ENCODE measurements at places on chromosomes 5 and 9.

DNA sequence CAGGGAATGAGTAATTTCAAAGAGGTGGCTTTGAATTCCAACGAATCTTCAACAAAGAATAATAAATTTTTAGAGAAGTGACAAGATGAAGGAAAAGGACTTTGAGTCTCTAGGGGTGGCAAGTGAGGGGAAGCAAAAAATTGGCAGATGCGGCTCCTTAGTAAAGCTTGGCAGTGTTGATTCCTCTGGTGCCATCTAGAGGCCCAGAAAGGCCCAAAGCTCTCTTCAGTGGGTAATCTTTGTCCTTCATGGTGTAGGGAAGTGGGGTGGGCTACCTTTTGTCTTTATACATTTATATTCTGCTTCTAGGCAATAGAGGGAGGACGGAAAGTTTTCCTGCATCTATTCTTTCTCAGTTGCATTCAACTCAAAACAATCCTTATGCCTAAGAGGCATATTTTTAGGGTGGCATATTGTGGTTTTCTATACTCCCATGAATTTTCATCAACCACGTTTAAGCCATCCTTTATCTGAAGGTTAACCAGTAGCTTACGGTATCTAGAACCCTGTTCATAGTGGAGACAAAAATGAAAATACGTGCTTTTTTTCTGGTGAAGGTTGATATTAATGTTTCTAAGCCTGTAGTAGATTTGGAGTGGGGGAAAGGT lies 17.5 kb upstream of the ROPN1L start:
- peak; percentile 50 for DNase-seq

GRCh38 chr5:119333421-119333851 lies 22.4 kb upstream of the TNFAIP8 start:
- no peak for DNase-seq

DNA sequence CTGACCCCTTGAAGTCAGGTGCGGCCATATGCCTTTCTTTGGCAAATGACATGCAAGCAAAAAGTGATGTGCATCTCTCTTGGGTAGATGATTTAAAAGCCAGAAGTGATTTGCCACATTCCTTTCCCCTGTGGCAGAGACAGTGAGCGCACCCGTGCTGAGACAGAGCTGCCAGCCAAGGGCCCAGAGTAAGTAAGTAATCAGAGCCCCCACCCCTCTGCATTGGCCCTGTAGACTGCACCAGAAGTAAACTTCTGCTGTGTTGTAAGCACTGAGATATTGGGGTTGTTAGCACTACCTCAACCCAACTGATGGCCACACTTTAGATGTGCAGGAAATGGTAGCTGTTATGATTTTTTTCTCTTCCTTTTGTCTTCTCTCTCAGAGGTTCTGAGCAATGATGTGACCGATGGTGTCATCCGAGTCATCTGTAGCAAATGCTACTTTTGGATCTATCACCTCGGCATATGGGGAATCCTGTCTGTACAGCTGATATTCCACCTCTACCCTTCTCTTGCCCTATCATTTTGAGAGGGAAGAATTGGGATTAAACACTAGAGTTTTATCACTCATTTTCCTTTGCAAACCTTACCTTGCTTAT lies 58.0 kb downstream of the DOCK2 start:
- peak; percentile 54 for DNase-seq

GRCh38 chr5:179276838-179277395 lies 68.3 kb downstream of the ADAMTS2 start:
- DNase-seq = no peak

DNA sequence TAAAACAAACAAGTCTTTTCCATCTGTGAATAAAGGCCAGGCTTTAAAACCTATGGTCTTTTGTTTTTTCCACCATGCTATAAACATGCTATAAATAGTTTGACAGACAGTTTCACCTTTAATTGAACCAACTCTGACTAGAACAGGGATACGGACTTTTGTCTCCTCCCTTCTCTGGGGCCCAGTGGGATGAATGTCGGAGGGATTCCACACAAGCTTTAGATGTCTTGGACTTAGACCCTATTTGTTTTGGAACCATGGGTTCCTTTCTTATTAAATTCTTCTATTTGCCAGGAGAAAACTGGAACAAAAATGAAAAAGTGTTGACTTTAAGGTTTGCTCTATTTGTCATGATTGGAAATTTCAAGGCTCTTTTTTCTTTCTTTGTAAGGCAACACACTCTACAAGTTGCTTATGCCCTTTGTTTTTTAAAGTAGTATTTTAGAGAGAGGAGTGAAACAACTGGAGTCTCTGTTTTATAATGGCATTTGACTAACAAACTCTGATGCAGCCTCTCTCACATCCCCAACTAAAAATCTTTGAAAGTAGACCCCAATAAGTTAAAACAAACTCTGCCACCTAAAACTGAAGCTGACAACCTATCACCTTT lies 145.3 kb downstream of the MLLT3 start:
- DNase-seq = no peak

DNA sequence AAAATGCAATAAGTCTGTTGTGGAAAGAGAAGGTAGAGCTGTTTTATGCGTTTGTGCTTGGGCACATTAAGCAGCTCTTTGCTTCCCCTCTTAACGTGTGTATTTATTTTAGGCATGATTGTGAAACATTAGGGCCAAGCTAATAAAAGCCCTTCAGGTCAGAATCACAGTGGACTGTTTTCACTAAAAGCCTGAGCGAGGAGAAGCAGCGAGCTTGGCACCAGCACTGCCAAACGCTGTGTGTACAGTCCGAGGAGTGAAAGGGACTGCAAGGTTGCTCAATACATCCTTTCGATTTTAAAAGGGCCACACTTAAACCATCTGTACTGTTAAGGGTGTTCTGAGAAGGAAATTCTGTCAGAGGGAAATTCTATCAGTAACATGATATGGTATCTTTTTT lies 107.2 kb upstream of the CKMT2 start:
- no peak for DNase-seq

- no peak for DNase-seq
Measured at GRCh38 chr9:130630506-130631330, 33.7 kb upstream of the PRDM12 start.

GRCh38 chr5:129382921-129383672 lies 77.0 kb upstream of the ADAMTS19 start:
- DNase-seq = peak; percentile 35

DNA sequence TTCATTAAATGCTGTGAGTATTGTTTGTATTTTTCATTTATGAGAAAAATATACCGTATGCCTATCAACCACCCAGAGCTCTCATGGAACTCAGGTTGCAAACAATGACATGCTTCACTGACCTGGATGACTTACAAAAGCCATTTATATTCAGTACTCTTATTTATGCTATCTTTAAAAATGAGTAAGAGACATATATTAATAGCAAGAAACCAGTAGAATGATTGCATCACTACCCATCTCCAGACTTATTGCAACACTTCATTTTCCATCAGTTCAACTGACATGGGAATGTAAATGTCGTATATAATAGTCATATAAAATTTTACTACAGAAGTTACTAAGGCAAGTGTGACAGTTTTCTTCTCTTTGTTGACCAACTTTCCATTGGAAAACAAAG lies 69.1 kb downstream of the OTP start:
- no peak for DNase-seq

GRCh38 chr5:149911031-149911430 lies 33.6 kb downstream of the PDE6A start:
- DNase-seq = no peak

DNA sequence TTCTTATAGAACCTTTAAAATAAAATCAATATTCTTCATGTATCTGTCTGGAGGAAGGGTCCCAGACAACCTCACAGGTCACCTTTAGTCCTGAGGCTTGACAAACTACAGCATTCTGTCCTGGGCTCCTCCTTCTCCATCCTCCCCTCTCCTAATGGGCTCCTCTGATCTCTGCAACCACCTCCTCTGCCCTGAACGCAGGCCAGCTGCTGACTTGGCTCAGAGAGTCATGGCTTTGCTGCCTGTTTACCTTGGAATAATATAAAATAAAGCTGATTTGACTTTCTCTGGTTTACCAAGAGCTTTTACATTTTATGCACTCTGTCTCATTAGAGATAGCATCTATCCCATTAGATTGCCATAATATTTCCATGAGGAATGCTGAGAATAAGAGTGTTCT lies 159.4 kb downstream of the SEMA6A start:
- no peak for DNase-seq

- DNase-seq = peak; percentile 16
Measured at GRCh38 chr5:124040799-124041198, 528.8 kb downstream of the CSNK1G3 start.

- DNase-seq = no peak
Measured at GRCh38 chr5:171168171-171168570, 140.9 kb upstream of the TLX3 start.
